ENCODE measurements at places on chromosomes 7 and 10.

DNA sequence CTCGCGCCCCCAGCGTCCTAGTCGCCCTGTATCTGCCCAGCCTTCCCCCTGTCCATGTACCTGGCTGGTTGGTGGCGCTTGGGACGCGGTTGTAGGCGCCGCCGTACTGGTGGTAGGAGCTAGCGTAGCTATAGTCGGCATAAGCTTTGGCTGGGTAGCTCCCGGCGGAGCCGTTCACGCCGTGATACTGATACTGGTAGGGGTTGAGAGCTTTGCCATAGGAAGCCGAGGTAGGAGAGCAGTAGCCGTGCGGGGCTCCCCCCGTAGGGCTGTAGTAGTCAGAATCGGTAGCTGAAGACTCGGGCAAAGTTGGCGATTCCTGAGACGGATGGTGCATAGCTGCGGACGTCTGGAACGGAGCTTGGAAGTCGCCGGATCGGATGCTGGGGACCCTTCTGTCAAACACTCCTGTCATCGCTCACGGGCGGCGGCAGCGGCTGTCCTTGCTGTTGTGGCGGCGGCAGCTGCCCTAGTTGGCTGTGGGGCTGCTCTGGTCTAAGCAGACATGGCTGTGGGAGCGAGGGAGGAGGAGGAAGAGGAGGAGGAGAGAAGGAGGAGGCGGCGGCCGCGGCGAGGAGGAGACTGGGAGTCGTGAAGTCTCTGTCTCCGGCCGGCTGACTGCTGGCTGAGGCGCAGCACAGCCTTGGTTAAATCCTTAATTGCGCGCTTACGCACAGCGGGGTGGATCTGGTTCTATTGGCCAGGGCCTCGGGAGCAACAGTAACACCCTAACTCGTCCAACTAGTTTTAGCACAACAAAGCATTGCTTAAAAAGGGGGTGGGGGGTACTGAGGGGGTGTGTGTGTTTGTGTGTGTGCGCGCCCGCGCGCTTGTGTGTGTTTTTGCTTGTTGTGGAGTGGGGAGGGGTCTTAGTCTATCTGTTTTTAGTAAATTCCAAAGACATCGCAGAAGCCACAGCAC, at the start of gene DLX5:
Gene DLX5 (minus strand): TSS at position 623 of the 921 bp plus-strand sequence. CDS start 208 bp downstream, at position 415.
- no peak for DNase-seq

DNA sequence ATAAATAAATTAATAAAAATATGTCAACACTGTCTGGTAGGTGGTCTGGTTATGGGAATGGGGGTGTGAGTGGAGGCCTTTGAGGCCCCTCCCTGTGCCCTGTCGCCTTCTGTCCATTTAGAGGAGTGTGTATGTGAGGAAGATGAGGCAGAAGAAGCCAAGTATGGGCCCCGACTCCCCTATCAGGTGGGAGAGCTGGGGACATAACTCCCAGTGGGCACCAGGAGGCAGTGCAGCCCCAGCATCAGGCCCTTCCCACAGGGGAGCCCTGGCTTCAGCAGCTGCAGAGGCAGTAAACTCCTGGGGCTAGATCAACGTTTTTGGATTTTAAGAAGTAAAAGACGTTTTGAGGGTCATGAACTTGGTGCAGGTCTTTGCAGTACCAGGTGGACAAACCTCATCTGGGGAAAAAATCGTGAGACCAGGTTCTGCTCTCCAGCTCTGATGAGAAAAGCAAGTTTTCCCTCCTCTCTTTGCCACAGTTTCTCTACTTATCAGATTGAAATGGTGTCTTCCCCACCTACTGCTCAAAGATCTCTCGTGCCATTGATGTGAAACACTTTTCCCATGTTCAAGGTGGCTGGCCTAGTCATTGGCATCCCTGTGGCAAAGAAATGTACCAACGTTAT, 167.8 kb upstream of the EEPD1 start:
- DNase-seq: peak; percentile 88

DNA sequence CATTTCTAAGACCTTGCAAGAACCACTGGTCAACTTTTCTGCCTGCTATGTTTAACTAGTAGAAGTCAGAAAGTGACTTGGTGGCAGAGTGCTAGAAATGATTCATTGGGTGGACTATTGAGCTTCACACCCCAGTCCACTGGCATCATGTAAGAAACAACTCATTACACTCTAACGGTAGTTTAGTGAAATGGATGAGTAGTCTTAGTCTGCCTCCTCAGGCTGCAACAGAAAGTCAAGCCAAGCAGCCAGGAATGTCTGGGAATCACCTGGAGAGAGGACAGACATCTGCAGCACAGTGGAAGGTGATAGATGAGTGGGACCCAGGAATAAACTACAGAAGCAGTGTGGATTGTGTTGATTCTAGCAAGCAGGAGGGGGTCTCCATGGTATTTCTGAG, 125.4 kb downstream of the AUTS2 start:
- DNase-seq: no peak

GRCh38 chr7:1933066-1933750, 263.1 kb downstream of the ELFN1 start:
- no peak for DNase-seq

GRCh38 chr10:119306514-119306951, 99.2 kb downstream of the GRK5 start:
- peak; percentile 97 for DNase-seq

GRCh38 chr7:117458977-117459583, 20.7 kb upstream of the CFTR start:
- DNase-seq: peak; percentile 65

GRCh38 chr7:74174606-74175082, 488 bp downstream of the EIF4H start:
- peak; percentile 59 for DNase-seq
